Thoracic aorta (tissue), 2 donors: ENCODE measurements at places on chromosomes 13 and 19. TPM values are rescaled to one million over a fixed set of nuclear protein-coding genes. Genes with fewer than 3 reads are reported as not detected.

The ZIC5 gene
- not detected for total RNA-seq

The FGF21 gene
- total RNA-seq: not detected

The SWSAP1 gene
- 1.5 TPM for total RNA-seq

The SMIM24 gene
- total RNA-seq: not detected

The FOXO1 gene
- 41.7 TPM for total RNA-seq

GRCh38 chr13:110329258-110329657, 22.2 kb downstream of the COL4A2 start:
- DNase-seq: no peak

The VWA8 gene
- 19.8 TPM for total RNA-seq
